ENCODE measurements at places on chromosomes 4 and X.

DNA sequence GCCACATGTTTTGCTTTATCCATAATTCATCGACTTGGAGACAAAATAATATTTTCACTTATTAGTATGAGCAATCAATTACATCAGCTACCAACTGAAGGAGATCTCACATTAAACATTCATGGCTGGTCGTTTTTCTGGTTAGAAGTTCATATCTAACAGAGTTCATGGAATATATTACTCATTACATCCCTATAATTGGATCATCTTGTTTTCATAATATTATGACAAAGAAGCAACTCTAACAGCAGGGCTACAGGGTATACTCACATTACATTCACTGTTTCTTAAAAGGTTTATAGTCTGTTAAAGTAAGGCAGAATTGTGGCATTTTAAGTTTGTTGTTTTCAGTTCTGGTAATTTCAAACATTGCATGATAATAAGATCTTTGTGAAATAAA is 33.0 kb downstream of the GSTCD start:
- no peak for DNase-seq

DNA sequence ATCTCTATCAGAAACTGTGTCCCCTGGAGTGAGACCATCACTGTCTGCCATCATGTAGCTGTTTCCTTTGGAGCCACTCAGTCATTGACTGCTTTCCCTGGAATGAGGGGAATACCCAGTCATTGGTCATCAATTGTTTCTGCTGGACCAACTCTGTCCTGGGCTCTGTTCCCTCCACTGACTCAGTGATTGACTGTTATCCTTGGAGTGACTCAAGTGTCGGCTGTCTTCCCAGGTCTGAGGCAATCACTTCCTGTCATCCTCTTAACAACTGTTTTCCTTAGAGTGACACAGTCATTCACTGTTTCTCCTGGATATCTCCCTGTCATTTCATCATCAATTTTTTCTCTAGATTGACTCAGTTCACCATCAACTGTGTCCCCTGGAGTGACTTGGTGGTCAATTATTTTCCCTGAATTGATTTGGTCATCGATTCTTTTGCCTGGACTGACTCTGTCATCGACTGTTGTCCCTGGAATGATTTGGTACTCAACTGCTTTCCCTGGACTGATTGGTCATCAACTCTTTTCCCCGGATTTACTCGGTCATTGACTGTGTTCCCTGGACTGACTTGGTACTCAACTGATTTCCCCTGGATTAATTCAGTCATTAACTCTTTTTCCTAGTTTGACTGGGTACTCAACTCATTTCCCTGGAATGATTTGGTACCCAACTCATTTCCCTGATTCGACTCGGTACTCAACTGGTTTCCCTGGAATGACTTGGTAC is 327.9 kb upstream of the VCX start:
- DNase-seq: no peak

- peak; percentile 58 for DNase-seq
Measured at GRCh38 chr4:185587427-185588161, 52.3 kb upstream of the PDLIM3 start.

DNA sequence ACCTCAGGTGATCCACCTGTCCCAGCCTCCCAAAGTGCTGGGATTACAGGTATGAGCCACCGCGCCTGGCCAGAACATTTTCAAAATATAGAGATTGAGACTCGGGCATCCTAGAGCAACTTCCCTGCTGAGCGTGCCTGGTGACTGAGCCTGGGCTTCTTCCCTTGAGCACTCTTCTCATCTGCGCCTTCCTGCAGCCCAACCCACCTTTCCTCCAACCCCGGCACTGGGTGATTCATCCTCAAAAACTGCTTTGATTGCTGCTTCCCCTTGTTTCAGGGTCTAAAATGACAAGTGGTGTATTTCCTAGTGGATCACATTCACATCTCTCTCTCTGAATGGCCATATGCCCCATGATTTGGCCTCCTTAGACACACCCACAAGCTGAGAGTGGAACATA is 37.8 kb downstream of the PHKA2 start:
- no peak for DNase-seq

DNA sequence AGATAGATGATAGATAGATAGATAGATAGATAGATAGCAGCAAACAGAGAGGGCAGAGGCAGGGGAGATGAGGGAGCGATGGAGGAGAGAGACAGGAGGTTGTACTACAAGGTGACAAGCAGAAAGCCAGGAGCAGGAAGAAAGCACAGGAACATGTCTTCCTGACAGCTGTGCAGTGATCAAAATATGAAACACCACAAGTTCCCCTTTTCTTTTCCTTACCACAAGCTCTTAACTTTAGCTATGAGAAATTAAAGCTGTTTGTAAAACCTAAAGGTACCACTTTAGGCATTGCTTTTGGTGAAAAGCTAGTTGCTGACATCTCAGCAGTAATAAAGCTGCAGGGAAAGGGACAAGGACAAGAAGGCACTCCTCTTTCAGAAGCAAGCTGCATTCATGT is 9.1 kb upstream of the MAGED4B start:
- DNase-seq: no peak

GRCh38 chrX:154381271-154381670 is 2.2 kb downstream of the EMD start:
- DNase-seq: no peak

DNA sequence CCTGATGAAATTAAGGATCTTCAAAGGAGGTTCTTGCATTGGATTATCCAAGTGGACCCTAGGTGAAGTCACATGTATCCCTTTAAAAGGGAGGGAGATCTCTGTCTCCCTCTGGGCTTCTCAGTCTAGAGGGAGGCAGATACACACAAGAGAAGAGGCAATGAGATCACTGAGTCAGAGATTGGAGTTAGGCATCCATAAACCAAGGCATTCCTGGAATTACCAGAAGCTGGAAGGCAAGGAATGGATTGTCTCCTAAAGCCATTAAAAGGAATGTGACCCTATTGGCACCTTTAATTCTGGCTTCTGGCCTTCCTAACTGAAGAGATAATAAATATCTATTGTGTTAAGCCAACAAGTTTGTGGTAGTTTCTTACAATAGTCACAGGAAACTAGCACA is 383.2 kb downstream of the PACRGL start:
- no peak for DNase-seq

DNA sequence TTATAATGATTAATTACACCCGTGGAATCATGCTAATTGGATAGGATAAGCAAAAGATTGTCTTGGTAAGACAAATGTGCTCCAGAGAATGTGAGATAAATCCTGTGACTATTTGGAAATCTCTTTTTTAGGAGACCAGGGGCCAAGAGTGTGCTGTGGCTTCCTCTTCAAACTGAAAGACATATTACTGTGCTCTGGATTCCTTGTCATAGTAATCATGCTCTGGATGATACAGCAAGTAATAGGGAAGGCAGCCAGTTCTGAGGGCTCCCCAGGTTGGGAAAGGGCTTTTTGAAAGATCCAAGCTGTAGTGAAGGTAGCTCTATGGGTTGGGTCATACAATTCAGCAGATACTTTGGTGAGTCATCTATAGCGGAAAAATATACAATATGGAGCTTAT is 600.5 kb downstream of the PCDH18 start:
- no peak for DNase-seq

- peak; percentile 72 for DNase-seq
Measured at GRCh38 chrX:48802089-48802904, 430 bp downstream of the HDAC6 start.

DNA sequence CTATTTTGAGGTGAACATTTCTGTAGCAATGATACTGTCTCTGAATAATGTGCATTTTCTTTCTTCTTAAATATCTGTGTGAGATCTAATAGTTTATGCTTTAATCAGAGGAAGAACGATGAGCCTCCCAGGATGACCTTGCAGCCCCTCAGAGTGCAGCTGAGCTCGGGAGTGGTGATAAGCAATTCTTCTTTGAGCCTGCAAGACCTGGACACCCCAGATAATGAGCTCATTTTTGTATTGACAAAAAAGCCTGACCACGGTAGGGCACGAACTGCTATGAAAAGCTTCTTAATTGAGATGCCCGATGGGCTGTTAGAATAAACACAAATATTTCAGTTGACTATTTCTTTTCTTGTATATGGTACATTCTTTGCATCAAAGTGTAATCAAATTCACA is 105.0 kb upstream of the ANXA3 start:
- DNase-seq: no peak

GRCh38 chr4:85102606-85103005 is 136.1 kb upstream of the WDFY3 start:
- no peak for DNase-seq

- DNase-seq: peak; percentile 33
Measured at GRCh38 chr4:74623041-74623440, 171.3 kb downstream of the BTC start.

DNA sequence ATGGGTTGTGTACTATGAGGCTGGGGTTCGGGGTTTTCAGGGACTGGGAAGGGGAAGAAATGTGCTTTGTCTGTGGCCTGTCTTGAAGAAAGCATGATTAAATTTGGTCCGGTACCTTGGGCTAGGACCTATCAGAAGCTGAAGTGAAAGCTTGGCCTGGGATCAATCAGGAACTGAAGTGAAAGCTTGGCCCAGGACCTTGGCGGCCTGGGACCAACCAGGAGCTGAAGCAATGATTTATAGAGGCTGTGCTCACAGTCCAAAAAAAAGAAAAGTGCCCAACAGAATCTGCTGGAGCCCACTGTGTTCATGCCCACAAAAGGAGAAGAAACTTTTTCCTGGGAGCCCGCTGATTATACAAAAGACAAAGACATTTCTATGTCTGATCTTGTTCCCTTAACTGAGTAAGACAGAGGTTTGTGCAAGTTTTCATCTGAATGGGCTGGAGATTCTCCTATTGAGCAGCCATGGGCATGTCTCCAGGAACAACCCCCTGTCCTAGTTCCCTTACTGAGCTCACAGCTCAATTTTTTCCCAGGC is 1427.9 kb downstream of the FAM133A start:
- no peak for DNase-seq

DNA sequence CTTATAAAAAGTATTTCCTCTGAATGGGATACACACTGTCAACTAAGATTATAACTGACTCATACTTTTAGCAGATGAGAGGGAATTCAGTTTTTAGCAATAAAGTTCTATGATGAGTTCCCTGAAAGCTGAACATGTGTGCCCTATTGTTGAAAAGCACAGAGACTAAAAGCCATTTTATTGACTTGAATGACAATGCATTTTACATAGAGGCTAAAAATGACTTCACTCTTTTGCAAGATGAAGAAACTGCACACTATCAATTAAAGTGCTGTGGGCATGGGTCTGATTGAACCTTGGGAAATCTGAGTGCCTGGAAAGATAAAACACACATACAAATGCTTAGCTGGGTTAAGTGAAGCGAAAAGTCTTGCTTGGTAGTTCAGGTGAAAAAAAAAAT is 633.4 kb downstream of the PDHA2 start:
- no peak for DNase-seq

- no peak for DNase-seq
Measured at GRCh38 chrX:48558271-48558670, 16.0 kb upstream of the RBM3 start.

- no peak for DNase-seq
Measured at GRCh38 chr4:29653221-29653620, 1066.9 kb upstream of the PCDH7 start.

DNA sequence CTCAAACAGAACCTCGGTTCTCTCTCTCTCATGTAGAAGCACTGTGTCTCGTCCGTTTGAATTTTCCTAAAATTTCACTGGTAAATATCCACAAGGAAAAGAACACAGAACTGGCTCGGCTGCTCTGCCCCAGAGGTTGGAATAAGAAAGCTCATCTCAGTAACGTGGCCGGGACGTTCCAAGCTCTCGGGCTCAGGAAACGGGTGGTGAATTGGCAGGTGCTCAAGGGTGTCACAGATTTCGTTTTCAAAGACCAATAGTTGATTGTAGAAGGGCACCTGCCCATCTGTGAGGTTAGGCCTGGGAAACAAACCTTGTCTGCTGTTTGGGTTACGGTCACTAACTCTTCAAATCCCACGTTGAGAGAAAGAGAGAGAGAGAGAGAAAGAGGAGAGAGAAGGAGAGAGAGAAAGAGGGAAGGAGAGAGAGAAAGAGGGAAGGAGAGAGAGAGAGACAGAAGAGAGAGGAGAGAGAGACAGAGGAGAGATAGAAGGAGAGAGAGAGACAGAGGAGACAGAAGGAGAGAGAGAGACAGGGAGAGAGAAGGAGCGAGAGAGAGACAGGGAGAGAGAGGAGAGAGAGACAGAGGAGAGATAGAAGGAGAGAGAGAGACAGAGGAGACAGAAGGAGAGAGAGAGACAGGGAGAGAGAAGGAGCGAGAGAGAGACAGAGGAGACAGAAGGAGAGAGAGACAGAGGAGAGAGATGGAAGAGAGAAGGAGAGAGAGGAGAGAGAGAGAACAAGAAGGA is 106.6 kb downstream of the CRLF2 start:
- no peak for DNase-seq

- DNase-seq: no peak
Measured at GRCh38 chrX:147749308-147749707, 162.4 kb upstream of the FMR1 start.

DNA sequence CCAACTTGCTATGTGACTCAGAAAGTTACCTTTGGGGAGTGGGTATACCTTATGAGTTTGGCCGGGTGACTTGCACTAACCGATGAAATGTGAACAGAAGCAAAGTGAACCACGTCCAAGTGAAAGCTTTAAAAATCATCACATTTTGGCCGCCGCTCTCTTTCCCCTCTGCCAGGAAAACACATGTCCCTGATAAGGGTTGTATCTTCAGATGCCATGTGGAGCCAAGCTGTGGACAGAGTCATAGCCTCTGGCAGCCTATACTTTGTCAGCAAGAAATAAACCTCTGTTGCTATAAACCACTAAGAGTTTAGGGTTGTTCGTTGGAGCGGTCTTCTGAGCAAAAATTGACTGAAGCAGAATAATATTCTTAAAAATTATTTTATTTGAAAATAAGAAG is 92.3 kb downstream of the PRDM5 start:
- DNase-seq: no peak

DNA sequence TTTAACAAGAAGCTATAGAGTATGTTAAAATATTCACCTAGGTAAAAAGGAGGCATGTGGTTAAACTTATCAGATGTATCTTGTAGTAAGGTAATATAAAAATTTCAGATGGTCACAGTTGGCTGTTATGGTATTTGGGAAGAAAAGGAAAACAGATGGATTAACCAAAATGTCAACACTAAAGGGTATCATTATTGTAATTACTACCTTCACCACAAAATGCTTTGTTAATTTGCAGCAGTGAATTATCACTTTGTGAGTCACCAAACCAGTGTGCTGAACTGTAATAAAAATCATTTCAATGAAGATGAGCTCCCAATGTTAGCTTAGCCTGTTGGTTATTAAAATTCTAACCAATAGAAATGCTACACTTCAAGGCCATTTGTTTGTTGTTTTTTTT is 233.9 kb downstream of the RPA4 start:
- no peak for DNase-seq

- no peak for DNase-seq
Measured at GRCh38 chr4:31291238-31291637, 571.1 kb downstream of the PCDH7 start.

- no peak for DNase-seq
Measured at GRCh38 chrX:103737696-103738095, 27.0 kb downstream of the TMEM31 start.
